NCI-H526 (cell line): ENCODE measurements at places on chromosomes 1 and 21.
A peak's percentile ranks its signal among the peaks of the same experiment; 100 is the strongest.

- no peak for DNase-seq
These were observed 214.5 kb downstream of the SMYD3 start for GRCh38 chr1:246292571-246292970.

DNA sequence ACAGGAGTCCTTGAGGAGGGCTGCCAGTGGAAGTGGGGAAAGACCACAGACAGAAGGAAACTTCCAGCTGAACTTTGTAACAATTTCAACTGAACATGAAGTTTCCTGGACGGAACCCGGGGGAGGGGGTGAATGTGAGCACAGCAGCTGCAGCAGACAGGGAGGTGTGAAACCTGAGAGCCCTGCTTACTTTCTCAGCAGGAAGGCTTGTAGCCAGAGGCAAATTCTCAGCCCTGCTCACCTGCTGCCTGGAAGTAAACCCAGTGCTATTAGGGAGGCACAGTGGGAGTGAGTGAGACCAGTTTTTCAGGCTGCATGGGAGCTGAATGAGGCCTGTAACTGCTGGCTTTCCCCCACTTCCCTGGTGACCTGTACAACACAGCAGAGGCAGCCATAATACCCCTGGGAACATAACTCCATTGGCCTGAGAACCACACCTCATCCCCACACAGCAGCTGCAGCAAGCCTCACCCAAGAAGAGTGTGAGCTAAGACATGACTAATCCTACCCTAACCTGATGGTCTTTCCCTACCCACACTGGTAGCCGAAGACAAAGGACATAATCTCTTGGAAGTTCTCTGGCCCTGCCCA is 9.6 kb upstream of the SPRR2F start:
- peak; percentile 75 for DNase-seq

- no peak for DNase-seq
These were observed 513.2 kb upstream of the ADGRL2 start for GRCh38 chr1:81287411-81288080.

DNA sequence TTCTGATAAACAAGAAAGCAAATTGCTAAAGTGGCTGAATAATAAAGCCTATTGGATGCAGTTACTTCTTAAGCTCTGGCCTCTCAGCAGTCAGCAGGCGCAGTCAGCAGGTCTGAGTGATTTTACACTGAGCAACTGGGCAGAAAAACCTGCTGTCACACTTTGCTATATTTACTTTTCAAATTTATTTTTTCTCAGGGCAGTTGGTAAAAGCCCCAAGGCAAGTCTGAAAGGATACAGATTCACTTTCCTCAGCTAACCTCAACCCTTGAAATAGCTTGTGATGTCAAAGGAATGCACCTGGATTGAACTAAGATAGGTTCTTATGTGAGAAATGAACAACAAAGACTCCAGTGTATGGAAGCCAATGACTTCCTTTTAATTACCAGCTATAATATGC is 34.0 kb downstream of the ATP5PF start:
- no peak for DNase-seq

DNA sequence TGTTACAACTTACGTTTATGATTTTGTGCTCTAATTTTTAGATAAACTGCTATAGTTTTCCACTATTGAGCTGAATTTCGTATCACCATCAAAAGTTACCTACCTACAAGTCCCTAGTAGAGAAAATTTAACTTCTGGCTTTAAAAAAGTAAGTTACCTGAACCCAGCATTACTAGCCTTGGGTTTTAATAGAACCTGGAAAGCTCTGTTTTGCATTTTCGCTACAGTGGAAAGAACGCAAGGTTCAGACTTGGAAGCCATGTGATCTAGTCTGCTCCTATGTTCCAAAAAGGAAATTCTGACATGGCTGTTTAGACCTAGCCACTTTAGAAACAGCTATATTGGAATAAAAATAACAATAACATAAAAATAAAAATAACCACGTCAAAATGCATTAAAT is 110.5 kb downstream of the SLC45A1 start:
- no peak for DNase-seq

DNA sequence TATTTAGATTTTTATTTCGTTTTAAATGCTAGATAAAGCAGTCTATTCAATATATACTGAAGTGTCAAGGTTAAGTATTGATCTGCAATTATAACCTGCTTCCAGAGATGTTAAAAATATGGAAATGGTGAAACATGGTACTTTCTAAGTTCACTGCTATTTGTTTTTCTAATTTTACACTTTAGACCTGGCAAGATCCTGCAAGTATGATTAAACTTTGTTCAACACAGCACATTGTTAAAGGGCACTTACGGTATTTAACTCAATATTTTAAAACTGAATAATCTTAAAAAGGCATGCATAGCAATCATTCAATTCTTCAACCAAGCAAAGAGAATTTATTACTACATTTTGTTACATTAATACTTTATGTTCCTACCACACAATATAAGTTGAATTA is 35.7 kb upstream of the ZZZ3 start:
- no peak for DNase-seq

DNA sequence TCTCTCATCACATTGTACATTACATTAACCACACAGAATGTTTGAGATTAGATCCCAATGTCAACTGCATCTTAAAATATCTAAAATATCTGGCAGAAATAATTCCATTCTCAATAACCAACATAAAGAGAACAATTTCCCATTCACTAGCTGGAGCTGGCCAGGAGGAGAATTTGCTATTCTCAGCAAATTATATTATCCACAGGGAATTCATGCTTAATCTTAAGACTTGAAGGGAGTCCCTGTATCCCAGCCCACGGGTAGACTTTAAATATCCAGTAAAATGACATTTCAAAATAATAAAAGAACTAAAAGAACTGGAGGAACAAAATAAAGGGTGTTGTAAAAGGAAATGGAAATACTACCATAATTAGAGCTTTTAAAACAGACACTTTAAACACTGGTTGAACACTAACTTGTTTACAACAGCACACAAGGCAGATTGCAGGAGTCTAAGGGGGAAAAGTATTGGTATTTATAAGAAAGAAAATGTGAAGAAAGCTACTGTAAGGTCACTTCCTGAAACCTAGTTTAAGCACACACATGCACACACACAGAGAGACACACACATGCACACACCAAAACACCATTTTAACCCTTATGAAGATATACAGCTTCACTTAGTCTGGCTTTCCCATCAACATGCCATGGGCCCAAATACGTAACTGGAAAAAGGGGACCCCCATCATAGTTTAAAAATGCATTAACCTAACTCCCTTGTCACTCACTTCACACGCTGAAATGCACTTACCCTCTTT is 107.0 kb downstream of the PTPN14 start:
- DNase-seq: no peak

- DNase-seq: no peak
These were observed 229.6 kb upstream of the JUN start for GRCh38 chr1:59013276-59013927.

DNA sequence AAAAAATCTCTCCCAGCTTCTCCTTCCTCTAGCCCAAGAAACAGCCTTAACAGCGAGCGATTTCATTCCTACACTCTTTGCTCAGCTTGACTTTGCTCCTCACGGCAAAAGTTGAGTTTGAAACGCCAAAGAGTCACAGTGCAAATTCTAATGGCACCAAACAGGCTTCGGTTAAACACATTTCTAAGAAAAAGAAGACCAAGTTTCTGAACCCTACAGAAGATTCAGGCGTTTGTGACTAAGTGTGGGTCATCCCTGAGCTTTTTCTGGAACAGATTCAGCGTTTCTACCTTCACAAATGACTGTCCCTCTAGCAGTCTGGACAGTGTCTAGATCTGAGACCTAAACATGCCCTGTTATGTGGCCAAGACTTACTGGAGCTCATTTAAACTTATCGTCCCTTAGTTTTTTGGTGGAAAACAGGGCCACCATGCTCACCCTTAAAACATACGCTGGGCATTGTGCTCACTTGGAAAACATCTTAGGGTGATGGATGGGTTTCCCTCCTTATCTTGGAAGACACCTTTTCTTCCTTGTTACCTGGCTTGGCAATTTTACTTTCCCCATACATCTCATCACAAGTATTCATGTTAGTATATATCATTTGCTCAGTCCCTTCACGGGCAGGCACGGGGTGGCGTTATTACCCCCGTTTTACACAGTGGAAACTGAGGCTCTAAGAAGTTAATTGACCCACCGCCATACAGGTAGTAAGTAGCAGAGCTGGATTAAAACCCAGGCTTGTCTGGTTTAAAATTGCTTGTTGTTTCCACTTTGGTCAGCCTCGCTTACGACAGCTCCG is 1.0 kb downstream of the C1orf198 start:
- peak; percentile 30 for DNase-seq

- DNase-seq: peak; percentile 68
These were observed 136.2 kb downstream of the NTNG1 start for GRCh38 chr1:107277022-107277421.

- no peak for DNase-seq
These were observed 17.6 kb upstream of the MAP1LC3C start for GRCh38 chr1:242016479-242016878.

DNA sequence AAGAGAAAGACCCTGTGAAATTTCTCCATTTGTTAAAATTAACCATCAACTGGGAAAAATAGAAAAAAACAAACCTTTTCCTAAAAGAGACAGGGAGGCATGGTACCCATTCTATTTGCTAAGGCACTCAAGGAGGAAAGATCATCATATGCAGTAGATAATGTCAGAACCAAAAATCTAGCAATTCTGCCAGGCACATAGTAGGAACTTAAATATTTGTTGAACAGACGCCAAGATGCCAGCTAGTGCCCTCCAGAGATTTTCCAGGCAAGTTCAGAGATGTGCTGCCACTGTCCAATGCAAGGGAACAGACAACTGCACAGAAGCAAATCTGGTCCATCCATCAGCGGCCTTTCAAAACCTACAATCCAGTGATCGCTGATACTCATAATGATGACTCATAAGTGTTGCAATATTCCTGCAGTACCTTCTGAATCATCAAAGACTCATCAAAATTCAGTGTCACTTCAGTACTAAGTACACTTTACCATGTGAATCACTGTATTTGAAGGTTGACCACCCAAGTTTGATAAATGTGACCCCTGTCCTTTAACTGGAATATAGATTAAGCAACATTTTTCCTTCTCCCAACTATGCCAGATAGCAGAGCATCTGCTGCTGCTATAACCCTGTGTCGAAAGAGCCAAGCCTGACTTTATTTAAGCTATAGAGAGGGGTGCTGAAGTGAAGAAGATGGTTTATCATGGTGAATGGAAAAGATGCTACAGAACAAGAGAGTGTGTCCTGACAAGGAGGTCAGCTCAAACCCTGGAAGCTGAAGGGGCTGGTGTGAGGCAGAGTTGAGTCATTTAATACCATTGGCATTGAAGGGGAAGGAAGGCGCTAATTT is 99.1 kb downstream of the MT1HL1 start:
- DNase-seq: no peak

GRCh38 chr1:5563861-5564577 is 428.2 kb downstream of the NPHP4 start:
- no peak for DNase-seq

GRCh38 chr1:172916116-172916515 is 134.6 kb downstream of the TNFSF18 start:
- no peak for DNase-seq

DNA sequence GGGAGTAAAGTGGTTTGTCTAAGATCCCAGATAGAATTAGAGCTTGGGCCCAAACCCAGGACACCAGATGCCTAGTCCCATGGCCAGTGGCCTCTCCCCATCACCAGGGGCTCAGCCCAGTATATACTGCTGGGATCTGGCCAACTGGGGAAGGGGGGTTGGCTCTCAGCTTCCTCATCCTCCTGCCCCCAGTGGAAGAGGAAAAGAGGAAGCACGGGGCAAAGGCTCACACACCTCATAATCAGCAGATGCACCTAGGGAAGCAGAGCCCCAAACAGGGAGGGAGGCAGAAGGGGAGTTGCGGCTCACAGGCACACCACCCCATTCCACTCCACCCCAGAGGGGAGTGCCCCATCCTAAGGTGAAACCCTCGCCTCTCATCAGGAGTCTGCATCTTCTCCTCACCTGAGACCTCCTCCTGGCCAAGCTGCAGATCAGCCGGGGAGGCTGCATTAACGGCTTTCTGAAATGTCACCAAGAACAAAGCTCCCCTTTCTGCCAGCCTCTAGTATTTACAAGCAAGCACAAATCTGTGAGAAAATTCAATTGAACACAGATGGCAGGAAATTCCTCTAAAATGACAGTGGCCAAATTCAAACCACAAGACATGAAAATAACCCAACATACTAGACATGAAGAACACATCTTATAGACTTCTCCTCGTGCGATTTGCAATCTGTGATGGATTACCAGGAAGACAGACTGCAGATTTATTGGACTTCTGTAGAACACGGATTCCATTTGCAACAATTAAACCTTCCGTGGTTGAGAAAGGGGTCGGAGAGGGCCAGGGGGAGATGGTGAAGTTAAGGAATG is 82.8 kb downstream of the GLIS1 start:
- no peak for DNase-seq

DNA sequence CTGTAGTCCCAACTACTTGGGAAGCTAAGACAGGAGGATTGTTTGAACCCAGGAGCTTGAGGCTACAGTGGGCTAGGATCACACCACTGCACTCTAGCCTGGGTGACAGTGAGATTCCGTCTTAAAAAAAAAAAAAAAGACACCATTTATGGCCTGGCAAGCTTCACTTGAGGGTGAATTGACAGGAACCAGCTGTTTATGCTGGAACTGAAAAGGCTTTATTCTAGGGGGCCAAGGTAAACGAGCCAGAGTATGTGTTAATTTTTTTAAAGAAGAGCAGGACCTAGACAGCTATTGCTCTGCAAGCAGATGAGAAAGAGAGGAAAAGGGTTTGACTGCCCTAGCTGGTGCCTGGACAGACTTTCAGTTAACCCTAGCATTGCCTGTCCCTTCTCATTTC is 37.0 kb downstream of the S100A6 start:
- no peak for DNase-seq

GRCh38 chr21:32209580-32209979 is 69.3 kb downstream of the MIS18A start:
- DNase-seq: no peak

DNA sequence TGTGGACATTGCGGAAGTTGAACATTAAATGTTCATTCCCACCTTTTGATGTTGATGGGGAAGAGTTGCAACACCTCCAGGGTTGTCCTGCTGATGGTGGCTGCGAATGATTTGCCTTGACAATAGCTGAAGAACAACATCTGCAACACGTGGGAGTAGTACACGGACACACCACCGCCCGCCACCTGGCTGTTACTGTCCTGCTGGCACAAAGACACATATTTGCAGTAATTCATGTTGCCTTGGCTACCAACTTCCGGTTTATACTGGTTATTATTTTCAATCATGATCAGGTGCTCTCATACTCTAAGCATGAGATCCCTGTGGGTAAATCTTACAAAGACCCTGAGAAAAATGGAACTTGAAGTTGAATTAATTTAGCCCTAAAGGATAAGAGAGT is 55.2 kb downstream of the UBR4 start:
- DNase-seq: no peak

DNA sequence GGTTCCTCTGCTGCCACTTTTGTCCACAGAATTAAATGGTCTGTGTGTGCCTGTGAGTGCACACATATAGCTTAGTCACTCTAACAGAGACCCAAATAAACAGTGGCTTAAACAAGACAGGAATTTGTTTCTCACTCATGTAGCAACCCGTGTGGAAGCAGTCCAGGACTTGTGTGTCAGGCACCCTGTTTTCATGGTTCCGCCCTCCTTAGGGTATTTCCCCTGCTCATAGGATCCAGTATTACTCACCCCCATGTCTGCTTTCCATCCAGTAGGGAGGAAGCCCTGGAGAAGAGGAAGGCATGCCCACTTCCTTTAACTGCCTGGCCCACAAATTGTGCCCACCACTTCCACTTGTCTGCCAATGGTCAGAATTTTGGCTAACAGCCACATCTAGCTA is 41.3 kb upstream of the TACSTD2 start:
- no peak for DNase-seq
